ENCODE measurements at places on chromosomes 1 and 21.

GRCh38 chr21:32088471-32088870 lies 190.4 kb downstream of the MIS18A start:
- H3K4me3 ChIP-seq: no peak overlapping the region
- H3K36me3 ChIP-seq: no peaks in the 10 kb centered on the region
- DNase-seq: no peak
- H3K4me1 ChIP-seq: no peaks in the 10 kb centered on the region

DNA sequence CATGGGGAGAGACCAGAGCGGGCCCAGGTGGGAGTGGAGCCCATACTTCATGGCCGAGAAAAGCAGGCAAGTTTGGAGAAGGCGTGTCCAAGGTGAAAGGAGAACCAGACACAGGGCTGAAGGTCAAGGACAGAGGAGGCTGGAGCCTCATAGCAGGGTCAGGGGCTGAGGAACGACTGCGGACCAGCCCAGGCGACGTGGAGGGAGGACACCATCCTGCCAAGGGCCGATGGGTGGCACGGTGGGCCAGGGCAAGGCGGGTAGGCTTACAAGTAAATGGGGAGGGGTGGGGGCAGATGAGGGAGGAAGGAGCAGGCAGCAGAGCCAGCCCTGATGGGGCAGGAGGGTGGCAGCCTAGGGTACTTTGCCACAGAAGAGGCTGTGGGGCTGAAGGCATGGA lies 18.2 kb upstream of the GPR153 start:
- H3K4me3 ChIP-seq: no peak overlapping the region
- no peaks in the 10 kb centered on the region for H3K4me1 ChIP-seq
- no peak overlapping the region for H3K27ac ChIP-seq
- H3K27me3 ChIP-seq: no peaks in the 10 kb centered on the region
- H3K36me3 ChIP-seq: no peaks in the 10 kb centered on the region

DNA sequence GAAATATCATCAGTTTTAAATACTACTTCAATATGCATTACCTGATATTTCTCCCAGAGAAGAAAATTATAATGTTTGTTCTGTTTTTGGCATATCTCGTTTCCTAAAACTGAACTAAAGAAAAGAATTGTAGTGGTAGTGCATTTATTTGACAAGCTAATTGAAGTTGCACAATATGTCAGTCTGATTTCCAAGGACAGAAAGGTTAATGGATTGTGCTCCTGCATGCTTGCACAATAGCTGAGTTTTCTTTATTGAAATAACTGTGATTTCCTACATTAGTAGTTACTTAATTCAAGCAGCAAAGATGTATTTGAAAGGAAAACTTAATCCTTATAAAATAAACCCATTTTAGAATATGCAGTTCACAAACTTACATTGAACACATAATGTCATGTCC lies 2047.7 kb downstream of the NCAM2 start:
- no peak overlapping the region for H3K27ac ChIP-seq
- H3K27me3 ChIP-seq: no peaks in the 10 kb centered on the region
- H3K4me1 ChIP-seq: no peaks in the 10 kb centered on the region
- no peaks in the 10 kb centered on the region for H3K36me3 ChIP-seq
- H3K4me3 ChIP-seq: no peak overlapping the region

- DNase-seq: no peak
- H3K27ac ChIP-seq: no peak overlapping the region
- no peaks in the 10 kb centered on the region for H3K27me3 ChIP-seq
Observed at GRCh38 chr1:226201029-226201593, 14.6 kb upstream of the ACBD3 start.

DNA sequence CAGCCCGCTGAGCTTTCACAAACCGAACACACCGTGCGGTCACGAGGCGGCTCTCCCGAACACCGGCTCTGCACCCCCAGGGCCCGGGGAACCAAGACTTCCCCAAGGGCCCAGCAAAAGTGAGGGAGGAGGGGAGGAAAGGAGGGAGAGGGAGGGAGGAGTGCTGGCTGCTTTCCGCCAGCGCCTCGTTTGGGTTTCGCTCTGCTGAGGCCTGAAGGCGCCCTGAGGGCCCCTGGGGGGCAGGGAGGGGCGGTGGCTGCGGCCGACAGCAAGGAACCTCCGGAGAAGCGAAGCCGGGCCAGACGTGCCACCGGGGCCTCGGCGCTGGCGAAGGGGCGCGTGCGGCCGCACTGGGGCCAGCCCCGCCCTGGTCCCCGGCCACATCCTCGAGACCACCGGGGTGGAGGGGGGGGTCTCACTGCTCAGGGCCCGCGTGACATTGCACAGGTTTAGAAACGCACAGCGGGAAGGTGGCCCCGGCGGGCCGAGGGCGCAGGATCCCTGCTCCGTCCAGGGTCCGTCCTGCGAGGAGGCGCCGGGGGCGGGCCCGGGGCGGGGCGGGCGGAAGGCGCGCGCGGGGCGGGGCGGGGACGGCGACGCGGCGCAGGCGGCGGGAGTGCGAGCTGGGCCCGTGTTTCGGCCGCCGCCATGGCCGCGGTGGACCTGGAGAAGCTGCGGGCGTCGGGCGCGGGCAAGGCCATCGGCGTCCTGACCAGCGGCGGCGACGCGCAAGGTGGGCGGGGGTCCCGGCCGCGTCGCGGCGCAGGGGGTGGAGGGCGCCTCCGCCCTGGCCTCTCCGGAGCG lies at the start of gene PFKL:
Gene PFKL (plus strand): TSS at position 596 of the 804 bp plus-strand sequence. CDS start 53 bp downstream, at position 649.
- no peaks in the 10 kb centered on the region for H3K27me3 ChIP-seq
- H3K27ac ChIP-seq: peak within 1 kb of the TSS; percentile 98
- peak within 1 kb of the TSS; percentile 93 for H3K4me3 ChIP-seq
- peaks cover 24% of the 10 kb centered on the region for H3K4me1 ChIP-seq

DNA sequence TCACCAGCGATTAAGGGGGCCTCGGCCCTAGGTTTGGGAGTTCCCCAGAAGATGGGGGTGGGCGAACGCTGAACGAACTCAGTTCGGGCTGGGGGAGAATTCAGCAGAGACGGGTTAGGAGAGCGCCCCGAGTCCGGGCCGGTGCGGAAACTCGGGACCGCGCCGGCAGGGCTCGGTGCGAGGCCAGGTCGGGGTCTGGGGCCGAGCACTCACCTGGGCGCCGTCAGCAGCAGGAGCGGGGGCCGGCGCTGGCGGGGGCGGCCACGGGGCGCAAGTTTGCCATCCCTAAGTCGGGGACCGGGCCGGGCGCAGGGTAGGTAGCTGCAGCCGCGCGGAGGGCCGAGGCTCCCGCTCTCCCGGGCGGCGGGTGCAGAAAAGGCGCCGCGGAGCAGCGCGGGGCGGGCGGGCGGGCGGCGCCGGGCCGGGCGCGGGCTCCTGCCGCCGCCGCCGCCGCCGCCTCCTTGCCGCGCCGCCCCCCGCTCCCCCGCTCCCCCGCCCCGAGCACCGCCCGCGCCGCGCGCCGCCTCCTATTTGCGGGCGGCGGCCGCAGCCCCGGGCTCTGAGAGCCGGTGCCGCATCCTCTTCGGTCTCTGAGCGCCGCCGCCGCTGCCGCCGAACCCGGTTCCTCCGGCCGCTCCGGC lies 349 bp downstream of the ADGRB2 start:
- peak overlapping the region; percentile 61 for H3K4me3 ChIP-seq
- no peaks in the 10 kb centered on the region for H3K27me3 ChIP-seq
- no peak overlapping the region for H3K27ac ChIP-seq
- H3K36me3 ChIP-seq: no peaks in the 10 kb centered on the region

DNA sequence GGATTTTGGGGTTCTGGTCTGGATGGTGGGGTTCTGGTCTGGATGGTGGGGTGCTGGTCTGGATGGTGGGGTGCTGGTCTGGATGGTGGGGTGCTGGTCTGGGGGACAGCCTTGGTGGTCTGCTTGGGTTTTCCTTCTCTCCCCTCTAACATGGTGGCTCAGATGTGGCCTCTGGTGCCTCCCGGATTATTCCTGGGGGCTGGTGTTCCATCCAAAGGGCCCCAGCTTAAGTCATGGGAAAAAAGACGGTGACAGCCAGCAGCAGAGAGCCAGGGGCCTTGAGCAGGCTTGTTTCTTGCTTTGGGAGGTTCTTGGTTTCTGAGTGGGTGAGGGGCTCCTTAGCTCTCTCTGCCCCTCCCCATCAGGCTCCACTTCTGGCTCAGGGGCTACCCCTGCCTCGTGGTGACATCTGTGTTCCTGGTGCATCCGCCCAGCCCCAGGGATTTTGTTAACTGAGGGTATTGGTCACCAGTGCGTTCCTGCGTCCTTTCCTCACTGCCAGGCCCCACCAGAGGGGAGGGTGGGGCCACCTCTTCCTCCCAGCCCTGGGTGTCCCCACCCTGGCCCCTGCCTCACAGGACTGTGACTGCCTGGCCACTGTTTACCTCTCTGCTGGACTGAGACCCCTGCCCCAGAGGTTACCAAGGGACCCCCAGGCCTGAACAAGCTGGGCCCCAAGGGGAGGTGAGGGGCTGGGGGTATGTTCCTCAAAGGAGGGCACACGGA lies 43.2 kb upstream of the ACTRT2 start:
- no peak overlapping the region for H3K27ac ChIP-seq
- H3K27me3 ChIP-seq: no peaks in the 10 kb centered on the region
- no peaks in the 10 kb centered on the region for H3K36me3 ChIP-seq
- H3K4me1 ChIP-seq: no peaks in the 10 kb centered on the region
- no peak overlapping the region for H3K4me3 ChIP-seq

- H3K4me3 ChIP-seq: no peak overlapping the region
- H3K27ac ChIP-seq: no peak overlapping the region
- H3K4me1 ChIP-seq: no peaks in the 10 kb centered on the region
- DNase-seq: peak; percentile 14
- H3K27me3 ChIP-seq: no peaks in the 10 kb centered on the region
Observed at GRCh38 chr1:110255392-110255787, 45.3 kb downstream of the KCNC4 start.

- H3K27ac ChIP-seq: peak within 1 kb of the TSS; percentile 48
- H3K4me3 ChIP-seq: peak within 1 kb of the TSS; percentile 76
- H3K4me1 ChIP-seq: no peaks in the 10 kb centered on the region
- no peaks in the 10 kb centered on the region for H3K36me3 ChIP-seq
- no peak for DNase-seq
Observed at GRCh38 chr1:9651565-9652378, at the start of gene PIK3CD. Gene PIK3CD, plus strand, starts transcription at chr1:9651731. Its CDS starts 58,725 bp downstream, at chr1:9710456.

DNA sequence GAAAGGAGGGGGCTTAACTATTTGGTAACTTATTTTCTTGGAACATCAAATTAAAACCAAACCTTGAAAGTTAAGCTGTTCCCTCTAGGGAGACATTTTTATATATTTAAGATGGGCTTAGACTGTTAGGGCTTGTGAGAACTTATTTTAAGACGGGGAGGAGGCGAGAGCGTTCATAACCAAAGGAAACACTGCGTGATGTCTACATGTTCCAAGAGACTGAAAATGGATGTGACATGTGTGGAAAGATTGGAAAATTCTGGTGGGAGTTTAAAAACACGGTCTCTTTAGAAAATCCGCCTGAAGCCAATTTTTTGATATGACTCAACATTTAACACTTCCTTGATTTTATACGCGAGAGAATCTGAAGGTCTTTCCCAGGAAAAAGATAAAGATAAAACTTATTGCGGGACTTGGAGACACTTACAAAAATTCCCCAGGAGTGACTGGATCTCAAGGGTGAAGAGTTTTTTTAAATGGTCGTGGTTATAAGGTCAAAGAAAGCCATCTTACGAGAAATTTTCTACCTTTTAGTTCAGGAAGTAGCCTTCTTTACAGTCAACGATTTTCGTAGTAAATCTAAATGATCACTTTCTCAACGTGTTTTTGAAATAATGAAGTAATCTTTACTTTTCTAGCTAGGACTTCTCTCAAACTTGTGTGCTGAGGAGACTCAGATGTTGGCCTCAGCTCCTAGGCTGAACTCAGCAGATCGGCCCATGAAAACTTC lies 828 bp downstream of the PNRC2 start:
- H3K4me1 ChIP-seq: no peaks in the 10 kb centered on the region
- no peaks in the 10 kb centered on the region for H3K27me3 ChIP-seq
- peak overlapping the region; percentile 85 for H3K4me3 ChIP-seq
- peak overlapping the region; percentile 98 for H3K27ac ChIP-seq
- H3K36me3 ChIP-seq: no peaks in the 10 kb centered on the region
- no peak for DNase-seq

- no peak for DNase-seq
- H3K4me3 ChIP-seq: no peak overlapping the region
- H3K36me3 ChIP-seq: no peaks in the 10 kb centered on the region
- H3K4me1 ChIP-seq: no peaks in the 10 kb centered on the region
- no peak overlapping the region for H3K27ac ChIP-seq
Observed at GRCh38 chr1:43789604-43790550, 82.5 kb downstream of the ST3GAL3 start.

GRCh38 chr1:9910423-9911178 lies 532 bp upstream of the CTNNBIP1 start:
- DNase-seq: peak; percentile 100
- H3K27ac ChIP-seq: peak overlapping the region; percentile 95
- peak overlapping the region; percentile 73 for H3K4me3 ChIP-seq
- H3K4me1 ChIP-seq: peaks cover 4% of the 10 kb centered on the region

GRCh38 chr1:109391626-109392025 lies 6.1 kb downstream of the SORT1 start:
- no peaks in the 10 kb centered on the region for H3K36me3 ChIP-seq
- H3K4me3 ChIP-seq: no peak overlapping the region
- H3K4me1 ChIP-seq: no peaks in the 10 kb centered on the region
- peak overlapping the region; percentile 85 for H3K27ac ChIP-seq
- no peaks in the 10 kb centered on the region for H3K27me3 ChIP-seq
- DNase-seq: no peak

DNA sequence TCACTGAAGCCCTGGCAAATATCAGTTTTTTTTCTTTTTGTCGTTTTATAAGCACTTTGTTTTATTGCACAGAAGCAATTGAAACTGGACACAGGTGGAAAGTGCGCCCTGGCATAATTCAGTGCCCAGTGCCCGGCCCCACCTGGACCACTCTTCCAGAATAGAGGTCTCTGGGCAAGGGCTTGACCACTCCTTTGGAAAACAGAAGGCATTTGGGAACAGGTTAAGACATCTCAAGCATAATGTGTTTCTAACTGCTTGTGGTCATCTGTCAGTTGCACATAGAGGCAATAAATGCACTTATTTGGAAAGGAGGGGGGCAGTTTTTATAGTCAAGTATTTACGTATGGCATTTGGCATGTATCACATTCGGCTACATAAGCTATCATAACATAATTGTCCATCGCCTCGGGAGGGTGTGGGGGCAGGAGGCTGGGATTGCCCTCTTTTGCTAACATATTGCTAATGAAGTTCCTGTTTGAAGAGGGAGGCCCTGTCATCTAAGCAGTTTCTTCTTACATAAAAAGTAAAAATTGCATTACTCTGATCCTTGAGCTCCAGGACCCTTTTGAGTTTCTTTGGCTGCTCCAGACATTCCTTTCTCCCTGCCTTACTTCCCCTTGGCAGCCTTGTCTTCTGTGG lies 14.7 kb upstream of the CD2 start:
- no peak overlapping the region for H3K27ac ChIP-seq
- H3K4me1 ChIP-seq: no peaks in the 10 kb centered on the region
- no peak for DNase-seq
- H3K4me3 ChIP-seq: no peak overlapping the region
- no peaks in the 10 kb centered on the region for H3K27me3 ChIP-seq

Measured in breast epithelium (tissue), 4 donors.